ENCODE measurements at places on chromosomes 2 and 18. TPM values are rescaled to one million over a fixed set of nuclear protein-coding genes. Genes with fewer than 3 reads are reported as not detected.

The IL1B gene
- total RNA-seq = 13.5 TPM

The USP34 gene
- 51.6 TPM for total RNA-seq

DNA sequence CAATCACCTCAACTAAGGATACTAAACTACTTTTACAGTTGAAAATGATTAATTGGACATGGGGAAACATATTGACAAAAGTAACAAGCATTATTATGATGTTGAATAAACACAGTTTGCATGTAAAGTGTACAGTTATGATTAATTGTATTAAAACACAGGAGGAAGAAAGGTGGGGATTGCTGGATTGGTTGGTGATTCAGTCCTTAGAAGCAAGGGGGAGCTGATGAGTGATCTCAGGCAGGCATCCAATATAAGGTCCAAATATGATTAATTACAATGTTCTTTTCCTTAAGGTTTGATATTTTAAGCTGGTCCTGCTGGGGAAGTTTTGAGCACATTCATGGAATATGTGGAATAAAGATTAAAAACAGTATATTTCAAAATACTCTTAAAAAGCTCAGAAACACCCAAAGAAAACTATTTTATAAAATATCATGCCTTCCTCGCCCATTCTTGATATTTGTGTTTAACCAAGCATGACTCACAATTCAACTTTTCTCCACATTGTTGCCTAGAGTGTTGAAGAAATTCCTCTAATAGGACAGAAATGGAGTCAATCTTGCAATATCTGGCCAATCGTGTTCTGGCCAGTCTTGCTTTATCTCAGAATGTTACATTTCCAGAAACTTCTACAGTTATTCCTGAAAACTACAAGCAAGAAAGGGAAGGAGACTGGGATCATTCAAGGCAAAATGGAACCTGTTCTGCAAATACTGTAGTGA, 268.2 kb downstream of the RPIA start:
- DNase-seq = peak; percentile 18

The RIT2 gene
- not detected for total RNA-seq

The CTAGE1 gene
- total RNA-seq = not detected

The OTOS gene
- total RNA-seq = 0.34 TPM

- no peak for DNase-seq
Measured at GRCh38 chr18:40235836-40236235, 1719.2 kb upstream of the PIK3C3 start.

- DNase-seq = no peak
Measured at GRCh38 chr18:9758624-9759075, 50.5 kb downstream of the RAB31 start.

DNA sequence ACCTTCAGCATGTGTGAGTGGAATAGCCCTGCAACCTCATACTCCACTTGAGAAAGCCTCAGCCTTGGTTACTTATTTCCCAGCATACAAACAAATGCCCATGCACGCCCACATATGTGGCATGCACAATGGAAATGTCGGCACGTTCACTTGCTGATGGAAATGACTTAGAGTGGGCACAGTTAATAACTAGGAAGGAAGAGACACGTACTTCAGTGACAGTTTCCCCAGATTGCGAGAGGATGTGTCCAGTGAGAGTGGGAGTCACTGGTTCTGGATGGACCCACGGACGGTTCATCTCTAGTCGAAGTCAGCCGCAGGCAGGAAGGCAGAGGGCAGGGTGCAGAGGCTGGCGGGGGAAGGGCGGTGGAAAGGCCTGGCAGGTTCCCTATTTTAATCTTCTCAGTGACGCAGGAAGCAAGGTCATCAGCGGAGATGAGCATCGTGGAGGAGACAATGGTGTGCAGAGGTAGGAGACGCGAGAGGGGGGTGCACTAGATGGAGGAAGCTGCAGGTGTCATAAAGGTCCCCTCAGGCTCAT, 350.7 kb upstream of the MYT1L start:
- DNase-seq = no peak

The SIX2 gene
- 12.2 TPM for total RNA-seq

The TNFAIP6 gene
- total RNA-seq = 3.2 TPM

GRCh38 chr18:8356001-8356400, 253.2 kb upstream of the RAB12 start:
- no peak for DNase-seq

- peak; percentile 20 for DNase-seq
Measured at GRCh38 chr2:16614314-16614860, 51.2 kb downstream of the CYRIA start.

DNA sequence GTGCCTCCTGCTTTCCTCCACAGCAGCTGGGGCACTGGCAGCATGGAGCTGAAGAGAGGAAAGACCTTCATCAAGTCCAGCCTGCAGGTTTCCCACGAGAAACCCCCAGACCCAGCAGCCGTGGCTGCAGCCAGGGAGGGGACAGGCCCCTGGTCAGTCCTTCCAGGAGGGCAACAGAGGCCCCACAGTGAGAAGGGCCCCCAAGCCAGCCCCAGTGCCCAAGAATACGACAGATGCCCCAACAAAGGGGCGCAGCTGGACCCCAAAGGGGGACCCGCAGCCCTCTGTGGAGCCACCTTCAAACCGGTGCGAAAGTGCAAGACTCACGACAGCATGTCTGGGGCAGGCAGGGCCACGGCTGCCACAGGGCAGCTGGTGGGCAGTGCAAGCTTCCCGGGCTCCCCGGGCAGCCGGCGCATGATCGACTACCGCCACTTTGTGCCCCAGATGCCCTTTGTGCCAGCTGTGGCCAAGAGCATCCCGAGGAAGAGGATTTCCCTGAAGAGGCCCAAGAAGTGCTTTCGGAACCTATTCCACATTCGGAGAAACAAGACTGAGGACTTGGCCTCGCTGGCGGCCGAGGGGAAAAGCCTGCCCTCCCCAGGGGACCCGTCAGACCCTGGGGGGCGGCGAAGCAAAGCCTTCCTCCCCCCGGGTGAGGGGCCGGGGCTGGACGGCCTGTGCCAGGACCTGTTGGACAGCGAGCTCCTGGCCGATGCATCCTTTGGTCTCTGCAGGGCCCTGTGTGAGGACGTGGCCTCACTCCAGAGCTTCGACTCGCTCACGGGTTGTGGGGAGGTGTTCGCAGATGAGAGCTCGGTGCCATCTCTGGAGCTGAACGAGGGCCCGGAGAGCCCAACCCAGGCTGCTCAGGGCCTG, 6.9 kb downstream of the AMER3 start:
- DNase-seq = no peak

GRCh38 chr18:58495634-58496033, 133.3 kb downstream of the ALPK2 start:
- DNase-seq = no peak

The MOCOS gene
- total RNA-seq = 4.4 TPM

GRCh38 chr18:51009072-51009471, 20.9 kb upstream of the SMAD4 start:
- peak; percentile 42 for DNase-seq

- no peak for DNase-seq
Measured at GRCh38 chr2:120596191-120596811, 139.4 kb upstream of the GLI2 start.

DNA sequence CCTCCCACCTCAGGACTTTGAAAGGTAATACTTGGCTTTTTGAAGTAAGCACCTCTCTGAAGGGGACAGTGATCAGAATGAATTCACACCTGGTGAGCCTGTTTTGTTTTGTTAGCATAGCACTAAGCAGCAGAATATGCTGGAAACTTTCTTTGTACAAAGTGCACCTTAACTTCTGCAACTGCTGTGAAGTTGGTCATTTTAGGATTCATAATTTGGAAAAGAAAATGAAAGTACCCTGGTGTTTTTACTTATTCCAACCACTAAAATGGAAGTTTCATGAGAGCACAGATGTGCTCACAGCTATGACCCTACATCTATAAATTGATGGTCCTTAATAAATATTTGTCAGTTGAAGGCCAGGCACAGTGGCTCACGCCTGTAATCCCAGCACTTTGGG, 257.8 kb upstream of the STON1 start:
- DNase-seq = no peak

DNA sequence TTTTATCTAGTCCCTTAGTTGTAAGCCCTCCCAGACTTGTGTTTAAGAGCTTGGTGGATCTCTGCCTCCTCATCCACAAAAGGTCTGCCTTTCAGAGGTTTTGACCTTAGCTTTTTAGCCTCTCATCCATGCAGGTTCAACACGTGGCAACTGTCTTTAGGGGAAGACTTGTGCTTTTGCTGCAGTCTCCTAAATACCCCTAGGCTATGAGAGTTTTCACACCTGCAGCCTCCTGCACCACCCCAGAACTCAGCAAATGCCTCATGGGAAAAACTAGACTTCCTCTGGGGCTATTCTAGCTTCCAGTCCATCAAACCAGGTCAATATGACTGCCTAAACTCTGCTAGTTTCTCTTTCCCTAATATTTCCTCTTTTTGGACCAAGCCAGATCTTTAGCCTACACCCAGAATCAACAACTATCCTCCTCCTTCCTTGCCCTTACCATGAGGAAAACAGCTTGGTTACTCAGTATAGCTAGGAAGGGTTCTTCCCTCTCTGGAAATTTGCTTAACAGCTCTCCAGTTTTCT, 132.3 kb upstream of the RIOK3 start:
- DNase-seq = no peak

DNA sequence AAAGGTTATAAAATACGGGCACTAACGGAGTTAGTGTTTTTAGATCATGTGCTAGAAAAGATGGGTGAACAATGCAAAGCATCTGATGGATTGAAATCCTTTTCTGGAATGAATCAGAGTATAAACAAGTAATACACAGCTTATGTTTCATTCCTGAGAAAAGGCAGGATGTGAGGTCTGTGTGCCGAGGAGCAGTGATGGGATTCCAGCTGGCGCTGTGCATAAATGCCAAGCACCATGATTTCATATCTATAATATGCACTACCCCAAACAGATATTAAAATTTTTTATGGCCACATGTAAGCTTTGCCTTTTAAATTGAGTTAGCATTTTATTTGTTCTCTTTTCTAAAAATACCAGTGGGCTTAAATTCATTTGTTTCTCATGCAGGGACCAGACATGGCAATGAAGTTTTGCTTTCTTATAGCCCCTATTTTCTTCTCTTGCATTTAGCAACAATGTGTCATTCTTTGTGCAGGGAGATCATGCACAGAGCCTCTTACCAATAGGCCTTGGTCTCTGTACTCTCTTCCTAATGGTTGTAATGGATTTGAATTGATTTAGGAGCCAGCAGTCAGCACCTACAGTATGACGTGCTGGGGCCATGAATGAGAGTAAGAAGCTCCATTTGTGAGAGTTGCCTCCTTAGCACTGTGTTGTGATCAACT, 323.9 kb downstream of the SLC8A1 start:
- peak; percentile 55 for DNase-seq

GRCh38 chr2:68253219-68254068, 1.1 kb upstream of the PPP3R1 start:
- no peak for DNase-seq

The TUBB8B gene
- not detected for total RNA-seq

- no peak for DNase-seq
Measured at GRCh38 chr18:44466997-44467396, 213.7 kb upstream of the SETBP1 start.

The STAT4 gene
- total RNA-seq = 0.48 TPM

DNA sequence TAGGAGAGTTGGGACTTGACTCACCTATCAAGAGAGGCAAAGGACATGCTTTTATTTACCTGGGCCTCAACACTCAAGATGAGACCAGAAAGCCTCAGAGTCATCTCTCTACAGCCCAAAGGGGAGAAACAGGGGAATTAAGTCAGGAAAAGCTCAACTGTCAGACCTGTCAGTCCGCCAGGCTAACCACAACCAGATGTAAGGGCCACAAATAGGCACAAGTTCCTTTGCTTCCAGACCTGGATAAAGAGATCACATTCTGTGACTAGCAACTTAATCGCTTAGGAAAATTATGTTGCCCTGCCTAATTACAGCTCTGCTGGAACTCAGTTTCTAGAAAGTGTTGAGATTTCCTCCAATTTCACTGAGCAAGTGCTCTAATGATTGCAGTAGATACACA, 67.9 kb downstream of the ANKRD44 start:
- DNase-seq = no peak

DNA sequence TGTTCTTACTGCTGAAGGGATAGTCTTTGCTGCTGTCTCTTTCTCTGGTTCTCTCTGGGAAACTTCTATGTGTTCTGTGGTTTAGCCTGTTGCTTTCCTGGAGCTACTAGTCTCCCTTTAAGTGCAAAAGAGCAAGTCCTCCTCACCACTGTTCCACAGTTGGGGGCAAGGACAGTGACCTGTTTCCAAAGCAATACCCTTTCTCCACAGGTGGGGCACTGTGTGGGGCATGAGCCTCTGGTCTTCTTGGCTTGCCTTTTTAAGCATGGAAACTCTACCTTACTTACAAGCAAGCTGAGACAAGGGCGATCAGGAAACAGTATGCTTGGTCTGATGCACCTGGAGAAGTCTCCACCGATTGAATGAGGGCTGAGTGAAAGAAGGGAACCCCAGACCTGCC, 156.7 kb downstream of the CPS1 start:
- DNase-seq = no peak

The CKAP2L gene
- total RNA-seq = 25.5 TPM

DNA sequence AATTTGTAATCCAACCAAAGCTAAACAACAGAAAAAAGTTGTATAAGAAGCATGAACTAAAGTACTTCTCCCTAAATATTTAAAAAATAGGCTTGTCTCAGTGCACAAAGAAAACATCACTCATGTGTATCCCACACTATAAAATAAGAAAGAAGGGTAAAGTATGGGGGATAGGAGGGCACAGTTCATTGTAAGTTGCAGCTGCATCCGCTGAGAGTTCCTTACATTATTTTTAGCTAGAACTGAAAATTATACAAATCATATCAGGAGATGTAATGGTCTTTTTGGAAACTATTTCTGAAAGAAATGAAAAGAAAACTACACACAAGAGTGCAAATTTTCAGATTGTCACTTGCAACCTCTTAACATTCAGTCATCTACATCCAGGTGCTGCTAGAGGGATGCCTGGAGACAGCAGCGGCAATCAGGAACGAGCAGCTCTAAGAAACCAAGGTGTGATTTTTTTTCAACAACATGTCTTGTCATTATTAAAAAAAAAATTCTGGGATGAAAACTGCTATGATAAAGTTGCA, 273.6 kb downstream of the ASXL3 start:
- DNase-seq = no peak

The ABHD1 gene
- total RNA-seq = not detected

All from Daoy (cell line).